Fibroblast of skin of back (primary cell): ENCODE measurements at places on chromosomes 16 and 17.
A peak's percentile ranks its signal among the peaks of the same experiment; 100 is the strongest.

GRCh38 chr16:5430598-5430997 is 333.0 kb upstream of the EEF2KMT start:
- DNase-seq = no peak

GRCh38 chr17:54439816-54440215 is 460.8 kb upstream of the TOM1L1 start:
- no peak for DNase-seq

GRCh38 chr17:19686400-19687090 is 29.8 kb downstream of the SLC47A2 start:
- DNase-seq = no peak

DNA sequence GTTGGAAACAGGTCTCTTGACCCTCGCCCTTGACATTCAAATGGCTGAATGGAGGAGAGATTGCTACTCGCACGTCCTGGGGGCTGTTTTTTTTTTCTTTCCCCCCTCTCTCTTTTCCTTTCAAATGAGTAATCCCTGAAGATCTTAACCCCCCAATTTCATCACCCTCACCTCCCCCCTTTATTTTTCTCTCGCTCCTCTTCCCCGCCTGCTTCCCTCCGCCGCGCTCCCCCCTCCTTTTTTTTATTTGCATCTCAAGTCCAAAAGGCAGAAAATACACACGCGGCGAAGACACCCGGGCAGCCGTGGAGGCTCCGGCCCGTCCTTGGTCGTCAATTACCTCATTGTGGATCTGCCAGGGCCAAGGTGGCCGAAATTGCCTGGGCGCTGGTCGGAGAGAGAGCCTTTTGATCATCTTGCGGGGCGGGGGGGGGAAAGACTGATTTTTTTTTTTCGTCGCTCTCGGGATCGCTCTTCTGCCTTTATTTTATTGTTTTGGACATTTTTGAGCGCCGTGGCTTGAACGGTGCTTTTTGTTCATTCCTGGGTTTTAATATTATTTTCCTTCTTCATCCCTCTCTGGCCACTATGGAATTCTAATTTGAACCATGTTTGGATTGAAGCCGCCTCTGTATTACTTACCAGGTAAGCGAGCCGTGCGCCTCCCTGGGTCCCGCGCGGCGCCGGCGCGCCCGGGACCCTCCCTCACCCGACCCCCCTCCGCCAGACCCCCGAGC is 57.2 kb upstream of the GSE1 start:
- no peak for DNase-seq

- peak; percentile 80 for DNase-seq
Observed at GRCh38 chr16:70476272-70477020, 22.1 kb downstream of the FCSK start.

- no peak for DNase-seq
Observed at GRCh38 chr16:73217654-73218053, 169.7 kb upstream of the ZFHX3 start.

DNA sequence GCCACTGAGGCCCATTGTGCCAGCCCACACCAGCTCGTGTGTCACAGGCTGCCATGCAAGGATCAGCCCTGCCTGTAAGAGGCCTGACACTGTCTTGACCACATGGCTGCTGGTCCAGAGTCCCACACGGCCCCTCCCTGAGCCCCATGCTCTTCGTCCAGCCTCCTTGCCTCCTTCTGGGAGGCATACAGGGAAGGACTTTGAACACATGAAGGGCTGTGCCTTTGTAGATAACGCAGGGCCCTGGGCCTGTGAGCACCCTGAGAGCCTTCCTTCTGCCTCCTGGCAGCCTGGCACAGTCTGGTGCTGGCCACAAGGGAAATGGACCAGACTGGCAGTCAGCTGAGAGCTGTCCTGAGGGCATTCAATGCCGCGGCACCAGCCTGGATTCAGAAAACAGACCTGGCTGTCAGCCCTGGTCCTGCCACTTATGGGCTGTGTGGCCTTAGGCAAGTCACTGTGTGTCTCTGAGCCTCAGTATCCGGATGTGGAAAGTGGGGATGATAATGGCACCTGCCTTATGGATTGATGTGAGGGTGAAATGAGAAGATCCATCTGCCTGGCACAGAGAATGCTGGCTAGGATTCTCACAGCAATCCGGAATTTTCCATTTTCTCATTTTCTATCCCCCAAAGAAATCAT is 19.2 kb upstream of the SPNS2 start:
- DNase-seq = no peak

DNA sequence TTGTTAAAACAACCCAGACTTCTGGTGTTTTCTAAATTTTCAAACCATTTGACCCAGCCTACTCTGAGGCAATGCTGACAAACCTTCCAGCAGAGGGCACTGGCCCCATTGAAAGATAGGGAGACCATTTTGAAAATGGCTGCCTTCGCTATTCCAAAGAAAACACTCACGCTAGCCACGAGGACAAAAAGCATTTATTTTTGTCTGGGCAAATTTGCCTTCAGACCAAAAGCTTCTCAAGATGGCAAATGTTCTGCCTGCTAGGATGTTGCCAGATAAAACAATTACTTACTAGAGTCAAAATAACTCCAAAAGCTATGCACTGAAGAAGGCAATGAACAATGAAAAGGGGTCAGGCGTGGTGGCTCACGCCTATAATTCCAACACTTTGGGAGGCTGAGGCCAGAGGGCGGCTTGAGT is 296.7 kb upstream of the IRX5 start:
- DNase-seq = peak; percentile 49

DNA sequence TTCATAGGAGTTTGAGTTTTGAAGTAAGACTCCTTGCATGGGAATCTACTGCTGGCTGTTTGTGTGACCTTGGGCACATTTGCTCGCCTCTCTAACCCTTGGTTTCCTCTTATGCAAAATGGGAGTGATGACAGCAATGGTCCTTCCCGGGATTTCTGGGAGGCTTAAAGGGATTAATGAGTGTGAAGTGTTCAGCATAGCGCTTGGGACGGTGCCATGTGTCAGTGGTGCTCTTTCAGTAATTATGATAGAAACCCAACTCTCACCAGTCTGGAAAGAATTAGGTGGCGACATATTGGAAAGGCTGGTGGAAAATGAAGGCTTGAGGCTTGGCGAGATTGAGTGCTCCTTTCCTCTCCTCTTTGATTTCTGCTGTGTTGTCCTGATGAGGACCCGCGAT is 429.2 kb upstream of the EEF2KMT start:
- DNase-seq = no peak

GRCh38 chr17:31148205-31148604 is 53.4 kb downstream of the NF1 start:
- DNase-seq = peak; percentile 34

- no peak for DNase-seq
Observed at GRCh38 chr17:73681946-73682345, 37.7 kb upstream of the SDK2 start.

- no peak for DNase-seq
Observed at GRCh38 chr17:39688475-39688835, 598 bp upstream of the PGAP3 start.

GRCh38 chr16:59113004-59113670 is 379.0 kb upstream of the GOT2 start:
- peak; percentile 40 for DNase-seq

- peak; percentile 36 for DNase-seq
Observed at GRCh38 chr17:9987779-9988585, 82.9 kb upstream of the RCVRN start.

DNA sequence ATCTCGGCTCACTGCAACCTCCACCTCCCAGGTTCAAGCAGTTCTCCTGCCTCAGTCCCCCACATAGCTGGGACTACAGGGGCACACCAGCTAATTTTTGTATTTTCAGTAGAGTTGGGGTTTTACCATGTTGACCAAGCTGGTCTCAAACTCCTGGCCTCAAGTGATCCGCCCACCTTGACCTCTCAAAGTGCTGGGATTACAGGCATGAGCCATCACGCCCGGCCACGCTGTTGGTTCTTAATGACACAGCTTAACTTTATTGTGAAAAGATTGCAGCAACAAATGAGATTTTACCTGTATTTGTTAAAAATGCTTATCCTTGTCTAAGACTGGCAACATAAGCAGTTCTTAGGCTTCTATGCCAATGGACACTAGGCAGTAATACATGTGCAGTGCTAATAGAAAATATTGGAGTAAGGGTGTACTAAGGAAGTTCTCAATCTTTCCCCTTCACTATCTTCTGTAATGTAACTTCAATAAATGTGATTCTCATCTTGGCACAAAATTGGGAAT is 2.9 kb downstream of the UBB start:
- no peak for DNase-seq
